Esophagus muscularis mucosa (tissue), 4 donors: ENCODE measurements at places on chromosomes 11 and 22. TPM values are rescaled to one million over a fixed set of nuclear protein-coding genes. Genes with fewer than 3 reads are reported as not detected.

The HBE1 gene
- total RNA-seq = not detected

DNA sequence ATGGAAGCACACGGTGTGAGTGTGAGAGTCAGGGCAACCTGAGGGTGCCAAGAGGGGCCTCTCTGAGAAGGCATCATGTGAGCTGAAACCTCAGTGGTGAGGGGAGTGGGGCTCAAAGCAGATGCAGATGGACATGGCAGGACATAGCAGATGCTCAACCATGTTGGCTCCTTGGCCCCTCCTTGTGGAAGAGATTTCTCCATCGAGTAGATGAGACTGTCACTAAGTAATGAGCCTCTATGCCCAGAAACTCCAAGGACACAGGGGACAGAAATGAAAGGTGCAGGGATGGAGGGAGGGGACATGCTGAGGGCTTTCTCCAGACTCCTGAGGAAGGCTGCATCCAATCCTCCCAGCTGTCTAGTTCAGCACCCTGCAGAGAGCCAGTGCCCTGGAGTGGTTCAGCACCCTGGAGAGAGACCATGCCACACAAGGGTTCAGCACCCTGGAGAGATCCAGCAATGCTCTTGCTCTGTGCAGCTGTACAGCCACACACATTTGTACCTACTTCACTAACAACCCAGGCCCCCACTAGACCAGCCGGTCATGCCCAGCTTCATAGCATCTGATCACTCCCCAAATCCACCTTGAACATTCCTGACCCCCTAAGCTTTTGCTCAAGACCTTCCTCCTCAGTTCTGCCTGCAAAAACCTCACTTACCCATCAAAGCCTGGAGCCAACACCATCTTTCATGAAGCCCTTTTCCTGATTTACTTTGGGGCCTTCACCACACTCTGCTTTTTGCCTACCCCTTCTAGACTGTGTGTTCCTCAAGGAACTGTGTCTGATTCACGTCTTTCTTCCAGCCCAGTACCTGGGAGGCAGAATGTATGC, 252.0 kb downstream of the CTTN start:
- DNase-seq = no peak

GRCh38 chr22:27404441-27404840, 397.1 kb downstream of the MN1 start:
- DNase-seq = no peak

DNA sequence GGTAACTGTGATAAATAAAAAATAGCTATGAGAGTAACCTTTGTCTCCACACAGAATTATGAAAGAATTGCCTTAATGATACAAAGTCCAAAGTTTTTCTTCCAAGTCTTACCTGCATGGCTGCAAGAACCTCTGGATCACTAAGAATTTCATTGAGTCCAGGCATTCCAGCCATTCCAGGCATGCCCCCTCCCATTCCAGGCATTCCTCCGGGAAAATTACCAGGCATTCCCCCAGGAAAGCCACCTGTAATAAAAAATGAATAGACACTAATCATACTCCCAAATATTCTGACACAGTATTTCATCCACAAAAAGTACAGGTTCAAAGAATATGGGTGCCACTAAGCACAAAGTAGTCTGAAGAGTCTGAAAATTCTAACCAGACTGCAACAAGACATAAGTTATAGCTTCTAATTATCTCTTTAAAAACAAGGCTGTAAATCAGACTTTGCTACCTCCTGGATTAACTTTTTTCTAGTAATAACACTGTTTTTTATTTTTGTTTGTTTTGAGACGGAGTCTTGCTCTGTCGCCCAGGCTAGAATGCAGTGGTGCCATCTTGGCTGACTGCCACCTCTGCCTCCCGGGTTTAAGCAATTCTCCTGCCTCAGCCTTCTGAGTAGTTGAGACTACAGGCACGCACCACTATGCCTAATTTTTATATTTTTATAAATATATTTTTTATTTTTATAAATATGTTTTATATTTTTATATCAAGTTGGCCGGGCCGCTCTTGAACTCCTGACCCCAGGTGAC, 8.0 kb upstream of the SLC25A17 start:
- no peak for DNase-seq

- no peak for DNase-seq
Observed at GRCh38 chr22:32822179-32822877, 20.8 kb downstream of the TIMP3 start.

GRCh38 chr22:24178502-24179440, 2.5 kb upstream of the SUSD2 start:
- no peak for DNase-seq

GRCh38 chr22:23315341-23315917, 135.1 kb downstream of the BCR start:
- DNase-seq = peak; percentile 90

DNA sequence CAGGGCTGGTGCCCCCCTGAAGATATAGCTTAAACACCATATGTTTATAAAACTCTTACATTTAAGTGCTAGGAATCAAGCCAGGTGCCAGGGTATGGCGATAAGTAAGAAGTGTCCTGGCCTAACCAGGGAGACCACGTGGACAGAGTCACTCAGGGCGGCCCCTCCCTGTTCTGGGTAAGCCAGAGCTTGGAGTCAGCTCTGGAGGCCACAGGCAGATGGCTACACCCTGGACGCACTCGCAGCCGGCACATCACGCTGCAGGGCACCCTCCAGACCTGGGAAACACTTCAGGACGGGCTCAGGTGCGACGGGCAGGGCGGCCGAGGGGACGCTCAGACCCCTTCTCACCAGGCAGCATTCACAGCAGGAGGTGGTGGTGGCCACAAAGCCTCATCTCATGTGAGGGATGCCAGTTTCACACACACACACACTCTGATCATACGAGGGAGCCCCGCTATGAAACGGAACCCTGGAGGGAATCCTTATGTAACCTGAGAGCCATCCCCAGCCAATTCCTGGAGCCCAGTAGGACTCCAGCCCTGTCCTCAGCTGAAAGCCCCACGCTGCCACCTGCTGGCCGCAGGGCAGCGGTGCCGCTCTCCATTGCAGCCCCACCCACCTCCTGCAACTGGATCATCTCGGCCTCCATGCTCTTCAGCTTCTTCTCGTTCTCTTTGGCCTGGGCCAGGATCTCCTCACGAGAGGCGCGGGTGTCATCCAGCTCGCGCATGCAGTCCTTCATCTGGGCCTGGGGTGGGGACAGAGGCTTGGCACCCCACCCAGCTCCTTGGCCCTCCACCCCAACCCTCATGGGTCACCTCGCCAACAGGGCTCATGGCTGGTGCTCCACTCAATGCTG, 33.4 kb downstream of the APOL1 start:
- peak; percentile 96 for DNase-seq

DNA sequence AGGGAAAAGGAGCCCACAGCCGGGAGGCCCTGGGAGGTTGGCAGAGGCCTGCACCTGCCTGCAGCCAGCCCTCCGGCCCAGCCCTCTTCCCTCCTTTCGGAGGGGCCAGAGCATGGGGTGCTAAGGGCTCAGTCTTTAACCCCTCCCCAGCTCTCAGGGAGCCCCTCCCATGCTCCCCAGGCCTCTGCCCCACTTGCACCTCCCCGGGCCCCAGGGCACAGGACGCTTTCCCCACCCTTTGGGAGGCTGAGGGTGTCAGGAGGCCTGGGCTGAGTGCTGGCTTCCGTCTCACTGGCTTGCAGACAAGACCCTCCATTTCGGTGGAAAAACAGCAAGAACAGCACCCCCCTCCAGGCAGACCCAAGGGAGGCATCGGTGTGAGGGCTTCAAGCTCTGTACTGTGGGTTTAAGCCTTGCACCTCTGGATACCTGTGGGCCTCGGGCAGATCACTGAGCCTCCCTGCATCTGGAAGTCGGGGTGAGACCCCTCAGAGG, 7.3 kb downstream of the ASCL2 start:
- peak; percentile 75 for DNase-seq

DNA sequence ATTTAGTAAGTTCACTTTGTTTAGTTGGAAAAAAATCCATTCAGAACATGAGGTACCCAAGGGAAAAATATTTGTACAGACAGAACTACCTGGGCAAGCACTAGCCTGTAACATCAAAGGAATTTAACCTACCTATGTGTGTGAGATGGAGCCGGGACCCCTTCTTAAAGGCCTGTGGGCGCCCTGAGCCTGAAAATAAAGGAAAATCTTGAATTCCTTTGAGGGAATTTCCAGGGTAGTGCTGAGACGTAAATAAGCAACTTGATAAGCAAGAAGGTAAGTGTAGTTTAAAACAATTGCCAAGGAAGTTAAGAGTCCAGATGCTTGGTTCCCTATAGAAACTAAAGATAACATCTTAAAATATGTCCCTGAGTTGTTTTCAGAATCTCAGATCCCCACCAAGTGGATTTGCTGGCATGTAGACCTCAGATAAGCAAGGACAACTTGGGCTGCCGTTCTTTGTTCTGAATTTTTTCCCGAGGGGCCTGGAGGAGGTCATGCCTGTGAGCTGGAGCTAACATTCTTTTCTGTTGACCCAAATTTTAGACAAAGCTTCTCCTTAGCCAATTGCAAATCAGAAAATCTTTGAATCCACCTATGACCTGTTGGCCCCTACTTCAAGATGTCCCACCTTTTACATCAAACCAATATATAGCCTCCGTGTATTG, 31.0 kb downstream of the MED17 start:
- DNase-seq = no peak

DNA sequence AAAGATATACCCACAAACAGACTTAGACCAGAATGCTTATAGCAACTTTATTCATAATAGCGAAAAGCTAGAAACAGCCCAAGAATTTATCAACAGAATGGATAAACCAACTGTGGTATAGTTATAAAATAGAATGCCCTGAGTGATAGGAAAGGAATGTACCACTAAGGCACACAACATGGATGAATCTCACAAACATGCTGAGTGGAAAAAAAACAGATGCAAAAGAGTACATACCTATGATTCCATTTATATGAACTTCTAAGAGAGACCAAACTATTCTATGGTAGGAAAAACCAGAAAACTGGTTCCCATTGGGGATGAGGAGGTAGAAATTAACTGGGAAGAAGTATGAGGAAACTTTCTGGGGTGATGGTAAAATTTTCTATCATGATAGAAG, 40.4 kb upstream of the GRIK4 start:
- no peak for DNase-seq
